Esophagus squamous epithelium (tissue), 5 donors: ENCODE measurements at places on chromosomes 11 and 22.

GRCh38 chr22:50112151-50113118 lies 22.6 kb downstream of the MOV10L1 start:
- no peak for DNase-seq

GRCh38 chr22:41845380-41846267 lies 12.7 kb downstream of the SREBF2 start:
- no peak for DNase-seq

GRCh38 chr11:93248602-93249001 lies 50.8 kb upstream of the SLC36A4 start:
- no peak for DNase-seq

DNA sequence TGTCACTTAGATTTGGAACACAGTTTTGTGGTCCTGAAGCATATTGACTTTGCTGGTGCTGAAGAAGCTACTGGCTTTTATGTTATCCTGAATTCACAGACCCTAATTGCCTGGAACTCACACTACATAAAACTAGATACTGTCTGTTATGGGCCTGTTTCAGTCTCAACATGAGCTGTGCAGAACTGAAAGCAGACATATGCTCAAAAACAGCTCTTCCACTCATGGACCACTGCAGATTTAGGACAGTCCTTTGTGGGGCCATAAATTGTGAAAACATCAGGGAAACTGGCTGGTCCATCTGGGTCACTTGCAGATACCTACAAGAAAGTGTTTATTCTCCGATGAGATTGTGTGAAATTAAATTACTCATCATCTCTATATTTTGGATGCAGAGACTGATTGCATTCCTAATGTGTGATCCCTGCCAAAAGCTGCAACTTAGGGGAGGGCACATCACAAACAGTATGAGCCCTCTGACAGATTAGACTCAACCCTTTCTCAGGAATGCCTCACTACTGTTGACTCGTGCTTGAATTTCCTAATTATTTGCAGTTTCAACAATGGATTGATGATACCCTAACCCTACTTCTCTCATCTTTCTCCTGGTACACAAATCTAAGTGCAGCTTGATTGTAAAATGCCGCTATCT lies 10.2 kb upstream of the CLNS1A start:
- no peak for DNase-seq

- DNase-seq: no peak
Observed at GRCh38 chr11:47641600-47642098, 710 bp downstream of the MTCH2 start.

DNA sequence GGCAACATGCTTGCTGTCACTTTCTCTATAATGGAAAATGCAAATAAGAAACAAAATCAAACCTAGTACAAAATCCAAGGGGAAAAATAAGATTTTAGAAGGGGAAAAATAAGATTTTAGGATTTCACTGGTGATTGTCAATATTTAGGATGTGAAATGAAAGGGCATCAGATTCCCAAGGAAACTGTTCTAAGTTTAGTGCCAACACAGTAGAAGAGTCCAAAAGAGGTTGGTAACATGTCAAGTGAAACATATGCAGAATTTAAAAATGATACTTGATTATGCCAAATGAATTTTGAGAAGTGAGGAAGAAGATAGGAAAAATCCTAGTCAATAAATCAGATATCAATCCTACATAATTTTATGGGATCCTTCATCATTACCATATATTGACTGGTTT lies 45.7 kb upstream of the ARL14EP start:
- DNase-seq: no peak

GRCh38 chr11:44463751-44464150 lies 101.7 kb upstream of the CD82 start:
- DNase-seq: no peak

DNA sequence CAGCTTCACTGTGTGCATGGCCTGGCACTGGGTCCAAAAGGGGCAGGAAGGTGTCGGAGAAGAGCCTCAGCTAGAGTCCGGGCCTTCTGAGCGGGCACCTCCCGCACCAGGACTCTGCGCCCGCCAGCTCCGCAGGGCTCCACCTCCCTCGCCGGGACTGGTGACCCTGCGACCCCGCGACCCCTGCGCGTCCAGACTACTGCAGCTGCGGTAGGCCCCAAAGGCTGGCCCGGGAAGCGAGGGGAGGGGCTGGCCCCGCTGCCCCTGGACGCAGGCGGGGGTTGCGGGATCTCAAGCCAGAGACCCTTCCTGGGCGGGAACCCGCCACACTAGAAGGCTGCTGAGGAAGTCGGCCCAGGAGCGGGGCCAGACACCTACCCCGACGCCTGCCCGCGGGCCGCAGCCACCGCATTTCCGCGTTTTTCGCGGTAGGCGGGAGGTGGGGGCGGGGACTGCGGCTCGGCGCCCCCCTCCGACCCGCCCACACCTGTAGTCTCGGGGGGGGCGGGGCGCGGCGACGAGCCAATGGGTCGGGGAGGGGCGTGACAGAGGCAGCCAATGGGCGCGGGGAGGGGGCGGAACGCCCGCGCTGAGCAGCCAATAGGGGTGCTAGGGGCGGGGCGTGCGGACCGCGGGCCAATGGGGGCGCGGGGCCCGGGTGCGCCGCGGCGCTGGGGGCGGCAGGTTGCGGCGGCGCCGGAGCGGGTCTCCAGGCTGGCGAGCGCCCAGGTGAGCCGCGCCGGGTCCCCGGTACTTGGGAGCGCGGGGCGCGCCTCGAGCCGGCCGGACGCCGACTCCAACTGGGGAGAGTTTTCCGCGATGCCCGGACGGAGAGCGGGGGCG lies at the start of the genes LMNTD2 and RASSF7:
Gene LMNTD2, minus strand, starts transcription at position 434 of the 843 bp plus-strand sequence. Its CDS starts 22 bp downstream, at position 412.
Gene RASSF7, plus strand, starts transcription at position 666 of the 843 bp plus-strand sequence. CDS start 799 bp downstream, outside the sequence.
- peak; percentile 79 for DNase-seq

DNA sequence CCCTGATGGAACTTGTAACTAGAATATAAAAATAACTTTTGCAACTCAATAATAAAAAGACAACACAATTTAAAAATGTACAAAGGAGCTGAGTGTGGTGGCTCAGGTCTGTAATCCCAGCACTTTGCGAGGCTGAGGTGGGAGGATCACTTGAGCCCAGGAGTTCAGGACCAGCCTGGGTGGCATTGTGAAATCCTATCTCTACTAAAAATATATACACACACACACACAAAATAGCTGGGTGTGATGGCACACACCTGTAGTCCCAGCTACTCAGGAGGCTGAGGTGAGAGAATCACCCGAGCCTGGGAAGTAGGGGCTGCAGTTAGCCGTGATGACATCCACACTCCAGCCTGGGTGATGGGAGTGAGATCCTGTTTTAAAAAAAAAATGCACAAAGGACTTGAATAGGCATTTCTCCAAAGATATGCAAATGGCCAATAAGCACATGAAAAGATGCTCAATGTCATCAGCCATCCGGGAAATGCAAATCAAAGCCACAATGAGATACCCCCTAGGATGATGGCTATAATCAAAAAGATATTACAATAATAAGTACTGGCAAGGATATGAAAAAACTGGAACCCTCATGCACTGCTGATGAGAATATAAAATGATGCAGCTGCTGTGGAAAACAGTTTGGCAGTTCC lies 59.8 kb upstream of the SEPTIN5 start:
- no peak for DNase-seq
